ENCODE measurements at places on chromosomes 12 and 14.
A peak's percentile ranks its signal among the peaks of the same experiment; 100 is the strongest.

GRCh38 chr14:24368562-24369252 lies 723 bp downstream of the NFATC4 start:
- peak; percentile 3 for DNase-seq

DNA sequence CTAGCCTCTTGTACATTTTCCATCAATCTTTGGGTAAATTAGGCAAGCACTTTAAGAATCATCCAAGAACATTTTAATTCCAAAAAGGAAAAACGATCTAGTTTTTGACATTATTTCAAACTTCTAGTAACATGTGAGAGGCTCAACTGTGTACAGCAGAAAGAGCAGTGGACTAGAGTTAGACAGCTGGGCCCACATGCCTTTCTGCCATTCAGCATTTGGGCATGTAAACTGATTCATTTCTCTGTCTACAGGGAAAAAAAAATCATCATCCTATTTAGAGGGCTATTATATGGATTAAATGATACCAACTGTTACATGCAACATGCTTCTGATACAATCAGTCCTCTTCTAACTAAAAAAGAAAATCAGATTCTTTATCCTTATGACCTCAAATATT lies 17.7 kb downstream of the ATP2B1 start:
- no peak for DNase-seq

DNA sequence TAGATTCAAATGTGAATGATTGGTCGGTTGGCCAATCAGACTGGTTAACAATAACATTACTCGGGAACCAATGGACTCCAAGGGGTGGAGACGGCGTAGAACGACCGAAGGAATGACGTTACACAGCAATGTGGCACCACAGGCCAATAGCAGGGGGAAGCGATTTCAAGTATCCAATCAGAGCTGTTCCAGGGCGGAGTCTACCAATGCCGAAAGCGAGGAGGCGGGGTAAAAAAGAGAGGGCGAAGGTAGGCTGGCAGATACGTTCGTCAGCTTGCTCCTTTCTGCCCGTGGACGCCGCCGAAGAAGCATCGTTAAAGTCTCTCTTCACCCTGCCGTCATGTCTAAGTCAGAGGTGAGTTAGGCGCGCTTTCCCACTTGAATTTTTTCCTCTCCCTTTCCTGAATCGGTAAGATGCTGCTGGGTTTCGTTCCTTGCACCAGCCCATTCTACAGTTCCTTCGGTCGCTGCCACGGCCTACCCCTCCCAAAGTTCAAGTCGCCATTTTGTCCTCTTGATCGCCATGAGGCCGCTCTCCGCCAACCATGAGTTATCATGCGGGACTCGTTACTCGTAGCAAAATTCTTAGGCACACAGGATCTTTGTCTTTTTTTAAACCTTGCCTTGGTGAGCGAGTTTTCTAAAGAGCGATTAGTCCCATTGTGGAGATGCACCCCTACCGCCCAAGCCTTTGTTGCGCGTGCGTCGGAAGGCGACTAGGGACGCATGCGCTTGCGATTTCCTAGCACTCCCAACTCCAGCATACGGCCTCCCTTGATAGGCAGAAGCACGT lies at the start of gene HNRNPA1:
HNRNPA1 (plus strand) TSS at position 259 of the 793 bp plus-strand sequence; CDS start at position 341, 82 bp downstream.
- peak; percentile 87 for DNase-seq

GRCh38 chr14:81454572-81455218 lies 54.6 kb upstream of the STON2 start:
- no peak for DNase-seq

- no peak for DNase-seq
These were observed 16.3 kb downstream of the ARL6IP4 start for GRCh38 chr12:122996621-122997342.

- DNase-seq = no peak
These were observed 201.3 kb upstream of the RASSF8 start for GRCh38 chr12:25757037-25757665.

GRCh38 chr14:52755607-52756316 lies 25.8 kb downstream of the STYX start:
- DNase-seq = no peak

DNA sequence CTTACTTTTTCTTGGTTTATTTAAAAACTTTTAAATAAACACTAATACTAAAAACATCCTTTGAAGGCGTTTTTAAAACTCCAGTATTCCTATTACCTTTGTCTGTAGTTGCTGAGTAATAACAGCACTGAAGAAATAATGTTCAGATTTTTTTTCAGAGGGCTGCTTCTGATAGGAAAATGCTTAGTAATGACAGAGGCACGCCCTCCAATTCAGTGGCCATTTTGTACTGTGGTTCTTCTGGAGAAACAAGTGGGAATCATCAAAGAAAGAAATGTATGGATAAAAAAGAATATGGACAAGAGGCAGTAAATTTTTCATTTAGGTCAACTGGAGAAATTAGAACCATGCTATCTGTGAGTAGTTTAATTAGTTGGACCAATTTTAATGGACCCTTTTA lies 13.6 kb downstream of the VEZT start:
- no peak for DNase-seq

GRCh38 chr12:100801320-100801719 lies 6.7 kb downstream of the ANO4 start:
- no peak for DNase-seq

- DNase-seq = no peak
These were observed 16.2 kb downstream of the GALNT9 start for GRCh38 chr12:132313182-132313581.

DNA sequence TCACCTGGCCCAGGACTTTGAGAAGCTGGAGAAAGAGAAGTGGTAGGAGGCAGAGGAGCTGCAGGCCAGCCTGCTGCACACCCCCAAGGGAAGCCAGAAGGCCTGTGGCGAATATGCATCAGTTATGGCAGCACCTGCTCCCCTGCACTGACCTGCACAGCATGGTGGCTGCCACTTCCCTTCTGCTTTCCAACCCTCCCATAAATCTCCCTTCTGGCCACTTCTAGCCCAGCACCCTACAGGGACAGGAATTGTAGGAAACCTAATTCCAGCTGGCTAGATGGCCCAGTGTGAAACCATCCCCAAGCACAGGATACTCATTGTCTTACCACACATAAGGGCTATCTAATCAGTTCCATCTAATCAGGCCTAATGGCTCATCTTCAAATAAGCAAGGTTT lies 136.3 kb downstream of the TBX3 start:
- no peak for DNase-seq

DNA sequence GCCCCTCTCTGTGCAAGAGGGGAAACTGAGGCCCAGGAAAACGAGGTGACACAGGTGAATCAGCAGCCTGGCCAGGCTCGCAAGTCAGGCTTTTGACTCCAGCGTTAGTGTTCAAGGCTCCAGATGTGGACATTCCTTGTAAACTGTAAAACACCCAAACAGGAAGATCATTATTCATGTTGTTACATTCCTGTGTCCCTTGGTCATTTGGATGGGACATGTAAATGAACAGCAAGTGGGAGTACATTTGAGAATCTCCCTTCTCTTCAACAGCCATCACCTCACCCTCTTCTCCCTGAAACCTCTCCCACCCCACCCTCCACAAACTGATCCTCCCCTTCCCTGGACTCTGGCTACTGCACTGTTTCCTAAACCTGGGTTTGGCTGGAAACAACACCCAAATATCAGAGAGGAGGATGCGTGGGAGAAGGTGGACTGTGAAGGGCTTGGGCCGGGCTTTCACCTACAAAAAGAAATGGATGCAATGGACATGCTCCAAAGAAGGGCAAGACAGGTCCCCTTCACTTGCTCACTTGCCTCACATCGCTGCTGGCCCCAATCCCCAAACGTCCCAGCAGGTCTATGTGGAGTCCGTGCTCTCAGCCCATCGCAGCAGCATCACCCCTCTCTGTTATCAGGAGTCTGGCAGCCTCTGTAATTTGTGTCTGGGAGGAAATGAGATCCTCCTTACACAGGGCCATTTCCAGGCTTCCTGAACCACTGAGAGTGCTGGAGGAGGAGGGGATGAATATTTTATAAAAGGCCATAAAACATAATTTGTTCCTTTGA lies 76.7 kb downstream of the GALNT8 start:
- DNase-seq = no peak

DNA sequence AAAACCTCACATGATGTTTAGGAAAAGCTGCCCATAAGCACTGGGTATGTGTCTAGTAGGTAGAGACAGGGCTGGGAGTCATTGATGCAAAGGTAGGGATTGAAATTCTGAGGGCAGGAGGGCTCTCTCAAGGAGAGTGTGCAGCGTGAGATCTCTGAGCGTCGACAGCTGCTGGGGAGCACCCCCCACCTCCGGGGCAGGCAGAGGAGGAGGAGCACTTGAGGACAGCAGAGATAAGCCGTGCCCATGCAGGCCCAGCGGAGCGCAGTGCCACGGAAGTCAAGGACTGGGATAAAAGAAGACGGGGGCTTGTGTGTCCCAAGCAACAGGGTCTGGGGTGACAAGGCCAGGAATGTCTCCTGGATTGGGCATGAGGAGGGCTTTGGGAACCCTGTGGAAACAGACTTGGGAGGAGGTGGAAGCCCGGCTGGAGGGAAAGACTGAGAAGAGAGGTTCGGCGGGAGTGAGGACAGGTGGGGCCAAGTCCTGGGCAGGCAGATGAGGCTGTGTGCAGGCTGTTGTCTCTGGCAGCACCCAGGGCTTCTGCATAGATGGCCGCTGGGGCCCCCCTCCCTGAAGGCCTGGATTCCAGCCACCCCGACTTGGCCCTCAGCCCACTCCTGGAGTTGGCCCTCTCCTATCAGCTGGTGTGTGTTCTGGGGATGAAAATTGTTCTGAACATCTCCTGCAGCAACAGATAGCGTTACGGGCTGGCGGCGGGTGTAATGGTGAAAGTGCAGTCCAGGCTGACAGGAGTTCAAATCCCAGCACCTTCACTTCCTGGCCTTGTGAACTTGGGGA lies 1.9 kb downstream of the CACNA2D4 start:
- no peak for DNase-seq

GRCh38 chr12:75779891-75780496 lies 251.6 kb downstream of the PHLDA1 start:
- DNase-seq = no peak

- no peak for DNase-seq
These were observed 135.3 kb downstream of the AEBP2 start for GRCh38 chr12:19574601-19575000.

DNA sequence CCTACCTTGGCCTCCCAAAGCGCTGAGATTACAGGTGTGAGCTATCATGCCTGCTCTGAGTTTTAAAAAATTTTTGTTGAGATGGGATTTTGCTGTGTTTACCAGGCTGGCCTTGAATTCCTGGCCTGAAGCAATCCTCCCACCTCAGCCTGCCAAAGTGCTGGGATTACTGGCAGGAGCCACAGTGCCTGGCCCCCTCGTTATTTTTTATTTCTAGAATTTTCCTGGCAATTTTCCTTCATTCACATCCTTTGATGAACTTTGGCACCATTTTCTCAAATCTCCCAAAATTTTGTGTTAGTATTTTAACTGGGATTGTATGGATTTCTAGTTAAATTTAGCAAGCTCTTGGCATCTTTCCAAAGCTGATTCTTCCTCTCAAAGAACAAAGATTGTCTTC lies 24.6 kb upstream of the SCARB1 start:
- DNase-seq = no peak

DNA sequence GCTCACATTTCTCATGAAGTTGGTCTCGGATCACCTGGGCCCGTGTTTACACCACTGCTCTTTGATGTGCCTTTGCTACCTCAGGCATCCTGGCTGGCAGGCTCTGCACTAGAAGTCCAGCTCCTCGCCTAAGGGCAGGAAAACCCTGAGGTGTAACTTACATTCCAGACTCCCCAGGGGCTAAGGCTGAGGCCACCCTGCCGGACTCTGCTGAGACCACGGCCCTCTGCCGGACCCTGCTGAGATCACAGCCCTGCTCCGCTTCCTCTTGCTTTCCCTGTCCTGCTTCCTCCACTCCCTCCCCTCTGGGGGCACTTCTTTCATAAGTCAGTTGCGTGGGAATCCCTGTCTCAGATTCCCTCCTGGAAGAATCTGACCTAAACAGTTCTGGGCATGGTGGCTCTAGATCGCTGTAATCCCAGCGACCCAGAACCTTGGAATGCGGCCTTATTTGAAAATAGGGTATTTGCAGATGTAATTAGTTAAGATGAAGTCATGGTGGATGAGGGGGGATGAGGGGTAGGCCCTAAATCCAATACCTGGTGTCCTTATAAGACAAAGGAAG lies 17.2 kb downstream of the RILPL1 start:
- no peak for DNase-seq

- no peak for DNase-seq
These were observed 270.8 kb downstream of the BCL11B start for GRCh38 chr14:99001241-99001640.

GRCh38 chr14:83485591-83485990 lies 1951.9 kb upstream of the SEL1L start:
- no peak for DNase-seq

DNA sequence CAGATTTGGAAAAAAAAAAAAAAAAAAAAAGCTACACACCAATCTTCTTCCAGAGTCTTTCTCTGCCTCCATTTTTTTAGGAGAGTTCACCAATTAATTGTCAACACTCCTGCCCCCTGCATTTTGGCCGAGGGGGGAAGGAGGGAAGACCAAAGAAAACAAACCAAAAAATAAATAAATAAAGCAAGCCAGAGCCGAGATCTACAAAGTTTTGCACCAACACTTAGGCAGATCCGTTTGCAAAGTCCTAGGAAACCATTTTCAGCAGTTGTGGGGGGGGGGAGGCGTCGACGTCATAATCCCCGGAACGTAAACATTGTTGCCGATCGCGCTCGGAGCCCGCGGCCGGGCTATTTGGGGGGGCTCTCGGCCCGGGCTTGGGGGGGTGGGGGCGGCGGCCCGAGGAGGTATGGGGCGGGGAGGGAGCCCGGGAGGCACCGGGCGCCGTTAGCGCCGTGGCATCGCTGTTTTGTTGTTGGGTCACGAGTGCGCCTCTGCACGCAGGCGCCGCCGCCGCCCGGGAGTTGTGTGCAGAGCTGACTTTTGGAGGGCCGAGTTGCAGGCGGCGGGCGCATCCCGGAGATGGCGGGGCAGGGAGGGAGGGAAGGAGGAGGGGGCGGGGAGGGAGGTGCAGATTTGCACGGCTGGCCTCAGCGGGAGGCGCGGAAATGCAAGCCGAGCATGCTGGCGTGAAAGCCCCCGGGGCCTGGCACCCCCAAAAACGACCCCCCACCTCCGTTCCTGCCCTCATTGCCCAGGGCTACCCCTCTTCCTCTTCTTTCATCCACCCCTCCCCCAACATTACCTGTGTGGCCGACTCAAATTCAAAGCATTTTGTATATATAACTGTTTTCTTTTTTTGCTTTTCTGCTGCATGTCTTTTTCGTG lies 598 bp downstream of the KDM2B start:
- DNase-seq = peak; percentile 72

GRCh38 chr14:47826809-47827208 lies 151.4 kb upstream of the MDGA2 start:
- DNase-seq = no peak

DNA sequence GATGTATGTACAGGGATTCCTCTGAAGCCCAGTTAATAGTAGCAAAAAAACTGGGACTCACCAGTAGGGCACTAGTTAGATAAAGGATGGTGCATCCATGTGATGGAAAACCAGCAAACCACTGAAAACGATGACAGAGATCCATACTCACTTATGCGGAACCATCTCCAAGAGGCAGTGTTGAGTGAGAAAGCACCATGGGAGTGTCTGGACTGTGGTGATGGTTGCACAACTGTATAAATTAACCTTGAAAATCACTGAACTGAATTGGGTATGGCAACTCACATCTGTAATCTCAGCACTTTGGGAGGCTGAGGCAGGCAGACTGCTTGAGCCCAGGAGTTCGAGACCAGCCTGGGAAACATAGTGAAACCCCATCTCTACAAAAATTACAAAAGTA lies 53.6 kb upstream of the ZFP36L1 start:
- no peak for DNase-seq

- DNase-seq = no peak
These were observed 8.8 kb upstream of the TRAF3 start for GRCh38 chr14:102768223-102769048.

All from activated T-cell treated with anti-CD3 and anti-CD28 coated beads for 48 hours (primary cell).